ENCODE measurements at places on chromosomes 1 and 21. TPM values are rescaled to one million over a fixed set of nuclear protein-coding genes. Genes with fewer than 3 reads are reported as not detected.

Gene SLC44A3
- 1.7 TPM for total RNA-seq

Gene WDR4
- total RNA-seq = 8.8 TPM

Gene PRAMEF27
- total RNA-seq = not detected

Gene SIM2
- total RNA-seq = not detected

Gene OR2G6
- not detected for total RNA-seq

Gene CFAP45
- total RNA-seq = 1.0 TPM

Gene TPTE
- total RNA-seq = not detected

Gene TDRKH
- total RNA-seq = 1.0 TPM

Gene TINAGL1
- total RNA-seq = 2.4 TPM

Gene SEMA4A
- total RNA-seq = 1.6 TPM

Gene CD1D
- total RNA-seq = 0.09 TPM

Gene TMPRSS3
- total RNA-seq = not detected
